ENCODE measurements at places on chromosomes 2 and 18. TPM values are rescaled to one million over a fixed set of nuclear protein-coding genes. Genes with fewer than 3 reads are reported as not detected.

SCRN3 gene
- polyA plus RNA-seq: 18.4 TPM

EFR3B gene
- polyA plus RNA-seq: not detected

CCBE1 gene
- not detected for polyA plus RNA-seq

ACKR3 gene
- polyA plus RNA-seq: 2.2 TPM

RAB27B gene
- polyA plus RNA-seq: 0.03 TPM

PSMA8 gene
- polyA plus RNA-seq: 0.76 TPM

IL37 gene
- polyA plus RNA-seq: not detected

DES gene
- not detected for polyA plus RNA-seq

ITPRIPL1 gene
- polyA plus RNA-seq: 1.4 TPM

PDE11A gene
- not detected for polyA plus RNA-seq

AKAIN1 gene
- polyA plus RNA-seq: not detected

TMEM17 gene
- not detected for polyA plus RNA-seq

RAD51AP2 gene
- not detected for polyA plus RNA-seq

DNAJC5G gene
- polyA plus RNA-seq: not detected

DNA sequence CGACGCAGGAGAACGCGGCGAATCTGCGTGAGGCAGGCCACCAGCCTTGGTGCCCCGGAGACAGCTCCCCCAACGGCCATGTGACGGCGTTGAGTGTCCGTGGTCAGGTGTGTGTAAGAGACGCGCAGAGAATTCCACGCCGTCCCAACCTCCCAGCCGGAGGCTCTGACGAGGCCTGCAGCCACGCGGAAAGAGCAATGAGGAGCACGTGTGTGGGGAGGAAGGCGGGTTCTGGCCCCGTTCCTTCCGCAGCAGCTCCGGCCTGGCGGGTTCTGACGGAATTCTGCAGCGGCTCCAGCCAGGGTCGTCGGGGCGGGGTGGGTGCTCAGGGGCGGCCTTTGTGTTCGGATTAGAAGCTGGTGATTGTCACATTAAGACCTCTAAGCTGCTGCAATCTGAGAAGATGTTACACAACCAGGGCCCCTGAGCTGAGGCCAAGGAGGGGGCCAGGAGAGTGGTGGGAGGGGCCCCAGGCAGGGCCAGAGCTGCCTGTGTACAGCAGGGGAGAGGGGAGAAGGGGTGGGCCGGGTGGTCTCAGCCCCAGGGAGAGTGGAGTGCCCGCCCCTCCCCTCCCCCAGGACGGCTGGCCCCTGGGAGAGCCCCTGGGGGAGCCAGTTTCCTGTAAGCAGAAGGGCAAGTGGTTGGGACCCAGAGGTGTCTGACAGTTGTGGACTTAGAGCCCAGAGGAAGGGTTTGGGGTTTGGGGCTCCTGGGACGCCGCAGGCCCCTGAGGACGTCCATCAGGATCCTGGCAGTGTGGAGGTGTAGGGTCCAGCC is 5.1 kb upstream of the GAL3ST2 start:
- DNase-seq: no peak

DNA sequence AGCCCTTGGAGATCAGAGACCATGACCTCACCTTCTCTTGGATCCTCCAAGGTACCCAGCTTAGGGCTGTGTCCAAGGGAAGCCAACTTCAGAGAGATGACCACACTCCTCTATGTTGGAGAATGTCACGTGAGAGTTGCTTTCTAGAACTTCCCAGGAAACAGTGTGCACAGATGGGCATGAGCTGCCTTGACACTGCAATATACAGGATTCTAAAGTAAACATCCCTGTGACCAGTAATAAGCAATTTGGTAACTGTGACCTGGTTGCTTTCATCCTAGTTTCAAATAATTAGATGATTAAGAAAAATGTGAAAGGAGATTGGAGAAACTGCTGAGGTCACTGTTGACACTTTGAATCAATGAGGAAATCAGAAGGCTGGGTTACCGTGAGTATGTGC is 181.1 kb upstream of the EPAS1 start:
- DNase-seq: no peak

- DNase-seq: no peak
These were observed 69.7 kb upstream of the ACKR3 start for GRCh38 chr2:236499691-236500578.

GRCh38 chr2:54041135-54041534 is 70.3 kb upstream of the PSME4 start:
- DNase-seq: no peak

GRCh38 chr18:9175115-9175514 is 38.5 kb downstream of the ANKRD12 start:
- no peak for DNase-seq

DNA sequence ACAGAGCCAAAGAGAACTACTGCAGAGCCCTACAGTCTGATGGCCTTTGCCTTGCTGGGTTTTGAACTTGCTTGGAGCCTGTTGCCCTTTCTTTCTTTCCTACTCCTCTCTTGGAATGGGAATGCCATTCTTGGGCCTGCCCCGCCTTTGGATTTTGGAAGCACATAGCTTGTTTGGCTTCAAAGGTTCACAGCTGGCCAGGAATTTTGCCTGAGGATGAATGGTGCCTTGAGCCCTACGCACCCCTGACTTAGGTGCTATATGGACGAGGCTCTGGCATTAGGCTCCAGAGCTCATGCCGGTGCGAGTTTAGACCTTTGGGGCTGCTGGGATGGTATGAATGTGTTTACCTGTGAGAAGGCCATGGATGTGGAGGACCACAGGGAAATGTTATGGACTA is 663.3 kb upstream of the HS6ST1 start:
- no peak for DNase-seq

- no peak for DNase-seq
These were observed 1589.1 kb upstream of the ZEB2 start for GRCh38 chr2:146108993-146109392.

DNA sequence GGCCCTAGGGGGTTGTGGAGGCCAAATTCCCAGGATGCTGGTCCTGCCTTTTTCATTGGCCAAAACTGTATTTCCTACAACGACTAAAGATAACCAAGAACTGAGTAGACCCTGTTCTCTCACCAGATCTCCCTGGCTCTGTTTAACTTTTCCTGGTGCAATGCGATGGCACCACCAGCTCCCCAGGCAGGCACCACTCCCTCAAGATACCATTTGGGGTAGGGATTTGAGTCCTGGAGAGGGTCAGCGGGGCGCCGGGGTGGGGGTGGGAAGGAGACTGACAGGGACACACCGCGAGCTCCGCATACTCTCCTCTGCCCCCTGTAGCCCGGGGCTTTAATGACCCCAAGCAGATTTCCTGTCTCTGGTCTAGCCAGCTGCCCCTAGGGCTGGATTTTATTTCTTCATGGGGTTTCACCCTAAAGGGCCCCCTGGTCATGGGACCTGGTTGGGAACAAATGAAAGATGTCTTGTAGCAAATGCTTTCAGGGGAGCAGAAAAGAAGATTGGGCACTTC is 7.3 kb downstream of the SIX2 start:
- no peak for DNase-seq

- no peak for DNase-seq
These were observed 49.4 kb downstream of the CCDC102B start for GRCh38 chr18:68847219-68847837.

- no peak for DNase-seq
These were observed 132.7 kb downstream of the CTIF start for GRCh38 chr18:48671561-48671945.

DNA sequence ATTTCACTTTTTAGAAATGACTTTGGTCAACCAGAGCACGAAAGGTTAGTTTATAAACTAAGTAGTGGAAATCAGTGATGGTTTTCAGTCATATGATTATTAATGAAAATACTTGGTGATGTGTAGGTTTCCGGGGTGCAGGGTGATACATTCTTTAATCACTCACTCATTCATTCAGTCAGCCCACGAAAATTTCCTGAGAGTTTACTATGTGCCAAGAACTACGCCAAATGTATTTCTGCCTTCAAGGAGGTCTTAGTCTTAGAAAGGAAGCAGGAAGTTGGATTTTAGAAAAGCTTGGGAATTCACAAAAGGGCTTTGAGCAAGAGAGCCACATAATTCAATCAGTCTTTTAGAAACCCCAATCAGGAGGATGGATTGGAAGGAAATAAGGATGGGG is 543.6 kb downstream of the PLCL1 start:
- DNase-seq: no peak

- no peak for DNase-seq
These were observed 27.4 kb upstream of the FZD7 start for GRCh38 chr2:202006301-202006700.

DNA sequence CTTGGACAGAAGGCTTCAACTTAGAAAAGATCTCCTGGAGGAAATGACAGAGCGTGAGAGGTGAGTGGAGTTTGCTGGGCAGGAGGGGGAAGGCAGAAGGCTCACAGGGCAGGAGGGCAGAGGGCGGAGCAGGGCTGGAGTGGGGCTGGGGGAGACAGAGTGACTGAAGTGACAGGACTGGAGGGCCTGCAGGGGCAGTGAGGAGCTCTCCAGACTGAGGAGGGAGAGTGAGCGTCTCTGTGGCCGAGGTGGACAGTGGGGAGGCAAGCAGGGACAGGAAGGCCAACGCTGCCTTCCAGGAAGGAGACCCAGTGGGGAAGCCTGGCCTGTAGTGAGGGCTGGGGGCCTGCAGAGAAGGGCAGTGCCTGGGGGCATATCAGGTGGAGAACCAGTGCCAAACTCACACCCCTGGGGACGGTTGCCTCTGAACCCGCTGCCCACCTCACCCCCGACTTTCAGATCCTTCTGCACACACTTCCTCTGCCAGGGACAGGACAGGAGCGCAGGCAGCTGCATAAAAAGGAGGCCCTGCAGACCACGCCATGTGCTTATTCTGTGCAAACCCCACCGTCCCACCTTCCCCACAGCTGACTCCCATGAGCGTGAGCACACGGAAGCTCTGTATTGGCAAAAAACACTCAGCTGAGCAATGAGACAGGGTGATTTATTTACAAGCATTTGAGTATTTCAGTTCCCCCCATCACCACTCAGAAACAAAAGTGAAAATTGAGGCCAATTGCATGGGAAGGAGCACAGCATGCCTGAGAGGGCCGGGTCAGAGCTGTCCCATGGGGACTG is 244.3 kb downstream of the FAM210A start:
- DNase-seq: peak; percentile 50

DNA sequence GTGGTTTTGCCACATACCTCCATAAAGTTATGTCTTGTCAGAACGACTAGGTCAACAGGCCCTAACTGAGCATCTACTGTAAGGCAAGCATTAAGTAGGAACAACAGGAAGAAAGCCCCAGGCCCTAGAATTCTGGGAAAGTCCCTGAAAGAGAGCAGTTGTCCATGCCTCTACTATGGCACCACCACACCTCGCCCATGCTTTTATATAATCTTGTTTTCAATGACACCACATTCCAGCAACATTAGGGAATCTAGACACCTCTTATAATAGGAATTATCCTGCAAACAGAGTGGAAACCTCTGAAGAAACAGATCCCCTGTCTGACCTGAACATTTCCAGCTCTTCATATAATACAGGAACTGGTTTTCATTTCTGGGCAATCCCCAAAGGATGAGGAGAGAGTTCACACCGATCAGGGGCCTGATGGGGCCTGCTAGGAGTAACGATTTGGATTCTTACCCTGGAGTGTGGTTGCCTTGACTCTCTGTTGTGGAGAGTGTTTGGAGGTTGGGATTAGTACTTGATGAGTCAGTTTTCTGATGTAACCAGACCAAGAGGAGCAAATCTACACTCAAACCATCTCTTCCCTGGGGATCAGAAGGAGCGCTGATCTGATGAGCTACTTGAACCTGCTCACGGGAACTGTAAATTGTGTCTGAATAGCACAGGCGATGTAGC is 31.9 kb upstream of the CEP68 start:
- no peak for DNase-seq

DNA sequence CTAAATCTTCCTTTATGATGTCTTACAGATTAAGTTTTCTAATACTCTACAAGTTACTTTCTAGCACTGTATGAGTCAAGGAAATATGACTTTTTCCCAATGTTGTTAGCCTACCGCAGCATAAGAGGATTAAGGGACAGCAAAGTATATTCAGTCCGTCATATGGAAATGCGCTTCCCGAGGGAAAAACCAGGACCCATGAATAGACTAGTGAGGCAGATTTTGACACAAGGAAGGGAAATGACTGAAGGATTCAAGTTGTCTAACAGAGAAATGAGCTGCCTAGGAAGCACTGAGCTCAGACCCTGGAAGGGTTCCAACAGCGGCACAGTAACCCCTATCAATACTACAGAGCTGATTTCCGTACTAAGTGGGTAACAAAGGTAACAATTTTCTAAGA is 12.0 kb downstream of the SEPTIN10 start:
- DNase-seq: no peak

DNA sequence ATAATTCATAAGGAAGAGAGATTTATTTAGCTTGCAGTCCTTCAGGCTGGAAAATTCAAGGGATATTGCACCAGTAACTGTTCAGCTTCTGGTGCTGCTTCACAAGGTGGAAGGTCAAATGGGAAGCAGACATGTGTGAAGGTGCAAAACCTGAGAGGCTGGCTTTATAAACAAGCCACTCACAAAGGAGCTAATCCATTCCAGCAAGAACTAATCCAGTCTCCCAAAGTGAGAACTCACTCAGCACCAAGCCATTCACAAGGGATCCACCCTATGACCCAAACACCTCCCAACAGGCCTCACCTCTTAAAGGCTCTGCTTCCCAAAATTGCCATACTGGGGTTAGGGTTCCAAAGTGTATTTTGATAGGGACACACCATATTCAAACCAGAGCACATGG is 1018.4 kb upstream of the ACVR2A start:
- no peak for DNase-seq

DNA sequence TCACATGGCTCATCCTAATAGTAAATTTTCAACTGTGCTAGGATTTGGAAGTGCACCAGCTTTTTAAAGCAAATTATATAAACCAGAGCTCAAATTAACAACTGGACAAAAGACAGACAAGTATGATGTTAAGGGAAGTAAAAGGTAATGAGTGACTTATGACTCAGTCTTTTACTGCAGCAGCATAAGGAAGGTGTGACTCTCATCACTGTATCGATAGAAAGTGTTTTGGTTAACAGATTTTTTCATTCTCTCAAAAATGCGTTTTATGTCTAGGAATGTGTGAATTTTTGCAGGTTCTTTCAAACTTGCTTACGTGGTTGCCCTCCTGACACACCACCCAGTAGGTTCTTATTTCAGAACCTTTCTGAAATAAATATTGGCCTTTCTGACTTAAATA is 244.2 kb upstream of the BOD1L2 start:
- DNase-seq: no peak

- DNase-seq: no peak
These were observed 85.9 kb upstream of the RFX8 start for GRCh38 chr2:101560780-101561315.

DNA sequence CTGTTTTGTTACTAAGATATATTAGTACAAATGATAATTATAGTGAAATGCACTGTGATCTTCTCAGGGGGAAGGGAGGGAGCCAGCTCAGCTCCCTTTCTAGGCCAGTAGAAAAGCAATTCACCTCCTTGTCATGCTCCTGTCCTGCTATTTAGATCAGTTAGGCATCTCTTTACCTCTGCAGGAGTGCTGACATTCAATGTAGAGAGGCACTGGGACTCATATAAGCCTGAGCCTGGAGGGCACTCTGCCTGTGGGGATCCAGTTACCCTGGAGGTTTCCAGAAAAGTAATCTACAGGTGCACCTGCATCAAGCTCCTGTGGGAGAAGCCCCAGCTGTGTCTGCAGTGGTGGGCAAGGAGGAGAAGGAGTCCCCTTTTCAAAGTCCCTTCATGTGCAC is 277.0 kb downstream of the CPS1 start:
- DNase-seq: no peak
